ENCODE measurements at places on chromosomes 11 and 22. TPM values are rescaled to one million over a fixed set of nuclear protein-coding genes. Genes with fewer than 3 reads are reported as not detected.

The TMEM86A gene
- total RNA-seq: 1.2 TPM

The COPB1 gene
- 309 TPM for total RNA-seq

The C11orf54 gene
- total RNA-seq: 23.3 TPM

The YPEL1 gene
- total RNA-seq: 2.6 TPM

The OVOL1 gene
- total RNA-seq: not detected

The ATL3 gene
- total RNA-seq: 149 TPM

The TBX1 gene
- total RNA-seq: 1.9 TPM
